Fibroblast of skin of abdomen (primary cell): ENCODE measurements at places on chromosomes 13 and 19.
A peak's percentile ranks its signal among the peaks of the same experiment; 100 is the strongest.

DNA sequence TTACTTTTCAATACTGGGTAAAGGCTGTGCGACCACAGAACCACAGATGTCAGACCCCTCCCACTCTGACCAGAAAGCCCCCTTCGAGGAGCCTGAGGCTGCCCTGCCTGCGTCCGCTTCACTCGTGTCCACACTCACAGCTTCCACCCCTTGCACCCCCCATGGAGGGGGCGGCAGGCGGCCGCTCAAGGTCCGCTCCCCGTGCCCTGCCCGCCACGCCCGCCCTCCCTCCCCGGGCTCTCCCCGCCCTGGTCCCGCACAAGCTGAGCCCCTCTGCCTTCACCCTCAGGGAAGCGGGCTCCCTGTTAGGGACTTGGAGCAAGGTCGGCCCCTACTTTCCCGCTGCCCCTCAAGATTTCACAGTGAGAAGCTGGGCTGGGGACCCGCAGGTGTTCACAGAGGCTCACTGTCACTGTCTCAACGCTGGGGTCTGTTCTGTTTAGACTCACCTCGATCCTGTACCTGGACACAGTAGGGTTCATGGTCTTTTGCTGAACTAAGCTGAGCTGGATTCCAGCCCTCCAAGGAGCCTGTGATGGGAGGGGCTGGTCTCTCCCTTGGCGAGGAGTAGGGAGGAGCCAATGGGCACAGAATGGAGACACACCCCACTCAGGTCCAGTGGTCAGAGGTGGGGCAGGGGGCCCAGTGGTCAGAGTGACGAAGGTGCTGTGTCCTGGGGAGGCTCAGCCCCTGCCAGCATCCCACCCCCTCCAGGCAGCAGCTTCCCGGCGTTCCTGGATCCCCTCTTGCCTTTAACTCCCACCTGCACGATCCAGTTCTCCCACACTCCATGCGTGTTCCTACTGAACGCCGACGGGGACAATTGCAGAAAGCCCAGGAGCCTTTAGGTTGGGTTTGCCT, 69.5 kb downstream of the SPACA7 start:
- no peak for DNase-seq

- no peak for DNase-seq
These were observed 17.3 kb upstream of the PNMA8C start for GRCh38 chr19:46446021-46446420.

DNA sequence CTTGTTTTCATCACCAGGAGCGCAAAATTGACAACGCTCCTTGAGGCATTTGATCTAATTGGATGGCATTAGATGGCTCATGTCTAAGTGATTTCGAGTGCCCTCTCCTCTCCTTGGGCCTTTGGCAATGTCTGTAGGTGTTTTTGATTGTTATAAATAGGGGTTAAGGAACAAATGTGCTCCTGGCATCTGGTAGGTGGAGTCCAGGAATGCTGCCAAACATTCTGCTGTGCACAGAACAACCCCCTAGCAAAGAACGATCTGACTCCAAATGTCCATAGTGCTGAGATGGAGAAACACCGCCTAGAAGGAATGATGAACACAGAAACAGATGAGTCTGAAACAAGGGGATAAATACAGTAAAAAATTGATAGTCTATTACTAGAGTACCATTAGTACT, 68.0 kb upstream of the C1QTNF9B start:
- no peak for DNase-seq

GRCh38 chr13:101959016-101959415, 442.8 kb downstream of the FGF14 start:
- no peak for DNase-seq

GRCh38 chr19:43774103-43774939, 6.5 kb downstream of the KCNN4 start:
- DNase-seq, result peak; percentile 65

DNA sequence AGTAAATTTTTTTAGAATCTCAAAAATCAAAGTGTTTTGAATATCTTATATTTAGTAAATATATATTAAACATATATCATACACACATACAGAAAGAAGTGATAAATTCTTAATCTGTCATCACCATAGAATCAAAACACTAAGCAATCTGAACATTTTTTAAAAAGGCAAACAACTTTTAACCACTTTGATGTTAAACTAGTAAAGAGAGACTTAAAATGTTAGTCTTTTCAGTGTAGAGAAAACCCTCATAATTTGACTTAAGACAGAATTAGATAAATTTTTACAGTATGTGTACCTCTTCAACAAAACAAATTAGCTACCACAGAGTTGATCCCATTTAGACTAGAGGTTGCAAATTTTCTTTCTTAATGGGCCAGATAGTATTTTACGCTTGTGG, 13.4 kb downstream of the SUPT20H start:
- DNase-seq, result no peak

DNA sequence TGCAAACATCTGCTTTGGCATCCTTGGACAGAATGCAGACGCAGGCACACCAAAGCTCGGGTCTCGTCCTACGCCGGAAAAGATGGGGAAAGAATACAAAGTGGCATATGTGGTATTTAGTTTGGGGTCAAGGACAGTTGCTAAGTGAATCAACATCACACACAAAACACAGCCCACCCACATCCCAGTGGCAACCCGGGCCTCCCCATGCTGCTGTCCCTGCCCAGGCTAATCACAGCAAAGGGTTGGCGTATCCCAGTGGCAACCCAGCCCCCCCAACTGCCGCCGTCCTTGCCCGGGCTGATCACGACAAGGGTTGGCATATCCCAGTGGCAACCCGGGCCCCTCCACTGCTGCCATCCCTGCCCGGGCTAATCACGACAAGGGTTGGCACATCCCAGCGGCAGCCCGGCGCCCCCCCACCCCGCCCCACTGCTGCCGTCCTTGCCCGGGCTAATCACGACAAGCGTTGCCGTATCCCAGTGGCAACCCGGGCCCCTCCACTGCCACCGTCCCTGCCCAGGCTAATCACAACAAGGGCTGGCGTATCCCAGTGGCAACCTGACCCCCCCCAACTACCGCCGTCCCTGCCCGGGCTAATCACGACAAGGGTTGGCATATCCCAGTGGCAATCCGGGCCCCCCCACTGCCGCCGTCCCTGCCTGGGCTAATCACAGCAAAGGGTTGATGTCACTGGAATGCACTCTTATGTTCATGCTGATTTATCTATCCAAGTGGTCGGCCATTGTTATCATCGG, 167.8 kb upstream of the SOX1 start:
- DNase-seq, result no peak

DNA sequence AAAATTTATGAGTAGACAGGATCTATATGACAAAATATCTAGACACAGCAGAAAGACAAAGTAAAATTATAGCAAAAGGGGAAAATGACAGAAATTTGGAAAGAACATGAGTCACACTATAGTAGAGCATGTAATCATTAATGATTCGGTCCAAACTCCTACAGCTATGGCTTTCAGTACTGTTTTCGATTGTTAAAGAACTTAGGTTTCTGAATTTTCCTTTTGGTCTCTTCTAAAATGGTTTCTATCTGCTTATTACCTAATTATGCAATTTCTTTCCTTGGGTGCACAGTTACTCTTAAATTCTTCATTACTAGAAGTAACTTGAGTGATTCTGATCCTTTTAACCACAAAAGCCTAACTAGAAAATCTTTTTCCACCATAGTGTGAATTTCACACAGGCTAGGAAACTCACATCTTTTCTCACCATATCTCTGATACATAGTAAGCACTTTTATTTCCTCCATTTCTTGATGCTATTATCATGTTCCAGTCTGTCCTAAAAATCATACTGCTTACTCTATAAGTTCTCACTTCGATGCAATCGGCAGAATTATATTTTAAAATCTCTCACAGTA, 1101.4 kb downstream of the PCDH9 start:
- no peak for DNase-seq
